ENCODE measurements at places on chromosomes 16 and 17.

DNA sequence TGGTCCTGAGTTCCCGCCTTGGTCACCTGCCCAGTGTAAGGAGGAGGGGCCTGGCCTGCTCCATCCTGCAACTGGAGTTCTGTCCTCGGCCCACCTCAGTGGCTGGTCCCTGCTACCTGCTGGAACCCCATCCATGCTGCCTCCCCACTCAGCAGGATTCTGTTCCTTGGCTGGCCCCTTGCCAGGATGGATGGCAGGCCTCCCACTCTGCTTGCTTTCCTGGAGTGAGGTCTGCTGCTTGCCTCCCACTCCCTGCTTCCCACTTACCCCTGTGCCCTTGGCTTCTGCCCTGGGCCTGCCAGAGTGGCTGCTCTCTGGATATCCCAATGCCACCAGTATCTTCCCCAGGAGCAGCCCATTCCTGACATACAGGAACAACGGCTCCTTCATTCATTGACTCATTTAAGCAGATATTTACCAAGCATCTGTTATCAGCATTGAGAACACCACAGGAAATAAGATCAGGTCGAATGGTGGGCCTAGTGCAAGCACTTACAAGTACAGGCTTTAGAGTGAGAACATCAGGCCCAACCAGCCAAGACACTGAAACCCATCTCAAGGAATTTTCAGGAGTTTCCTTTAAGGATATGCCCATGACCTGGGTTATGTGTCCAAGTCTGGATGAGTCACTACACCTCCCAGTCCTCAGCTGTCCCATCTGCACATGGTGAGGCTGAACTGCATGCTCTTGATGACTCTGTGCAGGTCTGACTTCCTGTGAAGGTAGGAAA, 17.0 kb upstream of the RPRML start:
- no peak for DNase-seq

- DNase-seq = no peak
These were observed 348.6 kb upstream of the ZFHX3 start for GRCh38 chr16:73396556-73396955.

- no peak for DNase-seq
These were observed 18.4 kb downstream of the ABCC1 start for GRCh38 chr16:15967655-15968315.

DNA sequence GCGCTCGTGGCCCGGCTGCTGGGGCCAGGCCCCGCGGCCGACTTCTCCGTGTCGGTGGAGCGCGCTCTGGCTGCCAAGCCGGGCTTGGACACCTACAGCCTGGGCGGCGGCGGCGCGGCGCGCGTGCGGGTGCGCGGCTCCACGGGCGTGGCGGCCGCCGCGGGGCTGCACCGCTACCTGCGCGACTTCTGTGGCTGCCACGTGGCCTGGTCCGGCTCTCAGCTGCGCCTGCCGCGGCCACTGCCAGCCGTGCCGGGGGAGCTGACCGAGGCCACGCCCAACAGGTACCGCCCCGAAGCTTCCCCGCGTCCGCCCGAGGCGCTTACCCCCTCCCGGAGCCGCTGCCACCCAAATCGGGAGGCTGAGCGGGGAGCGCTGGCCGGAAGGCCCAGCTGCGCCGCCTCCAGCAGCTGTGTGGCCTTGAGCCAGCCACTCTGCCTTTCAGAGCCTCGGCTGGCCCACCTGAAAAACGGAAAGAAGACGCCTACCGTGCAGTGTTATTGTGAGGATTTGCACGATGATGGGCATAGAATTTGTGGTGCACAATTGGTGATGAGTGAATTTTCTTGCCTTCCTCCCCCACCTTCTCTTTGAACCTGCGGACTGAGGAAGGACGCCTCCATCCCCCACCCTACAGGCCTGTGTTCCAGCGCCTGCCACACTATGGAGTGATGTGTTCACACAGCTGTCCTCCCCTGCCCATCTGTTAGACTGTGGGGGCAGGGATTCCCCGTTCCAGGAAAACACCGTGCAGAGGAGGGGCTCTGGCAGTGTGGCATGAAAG, 523 bp downstream of the NAGLU start:
- DNase-seq = peak; percentile 96

DNA sequence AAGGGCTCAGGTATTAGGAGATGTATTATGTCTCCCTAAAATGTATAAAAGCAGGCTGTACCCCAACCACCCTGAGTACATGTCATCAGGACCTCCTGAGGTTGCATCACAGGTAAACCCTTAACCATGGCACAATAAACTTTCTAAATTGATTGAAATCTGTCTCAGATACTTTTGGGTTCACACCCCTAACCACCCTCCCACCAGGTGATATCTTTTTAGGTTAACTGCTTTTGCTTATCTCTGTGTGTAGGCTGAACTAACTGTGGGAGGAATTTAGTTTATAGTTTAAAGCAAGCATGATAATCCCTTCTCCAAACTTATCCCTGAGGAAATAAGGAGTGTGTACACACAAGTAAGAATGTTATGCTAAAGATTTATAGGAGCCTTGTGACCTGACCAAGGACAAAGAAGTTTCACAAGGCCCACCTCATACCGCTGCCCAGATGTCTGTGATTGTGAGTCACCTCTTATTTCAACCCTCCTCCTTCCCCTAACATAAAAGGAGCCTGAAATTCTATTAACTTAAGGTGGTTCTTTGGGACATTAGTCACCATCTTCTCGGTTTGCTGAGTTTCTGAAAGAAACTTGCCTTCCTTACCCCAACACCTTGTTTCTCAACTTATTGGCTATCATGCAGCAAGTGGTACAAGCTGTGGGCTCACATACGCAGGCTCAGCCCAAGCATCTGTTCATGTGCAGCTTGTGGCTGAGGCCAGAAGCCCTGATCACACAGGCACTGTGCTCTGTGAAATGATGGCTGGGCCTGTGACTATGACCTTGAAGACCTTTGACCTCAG, 11.3 kb downstream of the PRSS22 start:
- DNase-seq = no peak

GRCh38 chr17:45315648-45316433, 979 bp downstream of the MAP3K14 start:
- no peak for DNase-seq

GRCh38 chr16:18827890-18828289, 26.5 kb upstream of the ARL6IP1 start:
- no peak for DNase-seq

- DNase-seq = peak; percentile 30
These were observed 6.9 kb upstream of the CHMP6 start for GRCh38 chr17:80984749-80985148.

DNA sequence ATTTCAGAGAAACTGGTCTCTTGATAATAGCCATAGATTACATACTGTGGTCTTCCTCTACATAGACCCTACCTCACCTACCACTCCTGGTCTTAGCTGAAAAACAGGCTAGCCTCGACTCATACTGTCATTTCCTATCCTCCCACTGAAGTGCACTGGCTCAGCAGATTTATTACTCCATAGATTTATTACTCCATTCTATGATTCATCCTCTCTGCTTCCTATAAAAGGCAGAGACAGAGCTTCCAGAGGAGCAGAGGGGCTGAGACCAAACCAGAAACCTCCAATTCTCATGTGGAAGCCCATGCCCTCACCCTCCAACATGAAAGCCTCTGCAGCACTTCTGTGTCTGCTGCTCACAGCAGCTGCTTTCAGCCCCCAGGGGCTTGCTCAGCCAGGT, at the start of gene CCL7:
TSS of gene CCL7 (plus strand) at position 253 of the 400 bp plus-strand sequence. CDS start at position 323, 70 bp downstream.
- no peak for DNase-seq

- DNase-seq = no peak
These were observed 344.8 kb downstream of the SNX29 start for GRCh38 chr16:12321311-12321842.

DNA sequence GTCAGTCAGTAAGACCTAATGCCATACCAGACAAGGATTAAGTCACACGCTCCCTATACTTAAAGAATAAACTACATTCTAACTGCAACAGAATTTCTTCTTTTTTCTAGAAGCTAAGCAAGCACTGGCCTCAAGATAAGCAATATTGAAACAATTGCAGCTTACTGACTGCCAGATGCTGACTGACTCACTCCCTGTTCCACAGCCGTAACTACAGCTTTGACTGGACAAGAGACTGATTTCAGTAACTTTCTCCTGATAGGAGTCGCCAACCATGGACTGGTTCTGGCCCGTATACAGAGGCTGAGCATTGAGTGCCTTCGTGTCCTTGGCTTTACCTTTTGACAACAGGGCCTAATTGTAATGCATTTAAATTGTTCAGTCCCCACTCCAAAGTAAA, 67.9 kb downstream of the TRIM37 start:
- DNase-seq = no peak

DNA sequence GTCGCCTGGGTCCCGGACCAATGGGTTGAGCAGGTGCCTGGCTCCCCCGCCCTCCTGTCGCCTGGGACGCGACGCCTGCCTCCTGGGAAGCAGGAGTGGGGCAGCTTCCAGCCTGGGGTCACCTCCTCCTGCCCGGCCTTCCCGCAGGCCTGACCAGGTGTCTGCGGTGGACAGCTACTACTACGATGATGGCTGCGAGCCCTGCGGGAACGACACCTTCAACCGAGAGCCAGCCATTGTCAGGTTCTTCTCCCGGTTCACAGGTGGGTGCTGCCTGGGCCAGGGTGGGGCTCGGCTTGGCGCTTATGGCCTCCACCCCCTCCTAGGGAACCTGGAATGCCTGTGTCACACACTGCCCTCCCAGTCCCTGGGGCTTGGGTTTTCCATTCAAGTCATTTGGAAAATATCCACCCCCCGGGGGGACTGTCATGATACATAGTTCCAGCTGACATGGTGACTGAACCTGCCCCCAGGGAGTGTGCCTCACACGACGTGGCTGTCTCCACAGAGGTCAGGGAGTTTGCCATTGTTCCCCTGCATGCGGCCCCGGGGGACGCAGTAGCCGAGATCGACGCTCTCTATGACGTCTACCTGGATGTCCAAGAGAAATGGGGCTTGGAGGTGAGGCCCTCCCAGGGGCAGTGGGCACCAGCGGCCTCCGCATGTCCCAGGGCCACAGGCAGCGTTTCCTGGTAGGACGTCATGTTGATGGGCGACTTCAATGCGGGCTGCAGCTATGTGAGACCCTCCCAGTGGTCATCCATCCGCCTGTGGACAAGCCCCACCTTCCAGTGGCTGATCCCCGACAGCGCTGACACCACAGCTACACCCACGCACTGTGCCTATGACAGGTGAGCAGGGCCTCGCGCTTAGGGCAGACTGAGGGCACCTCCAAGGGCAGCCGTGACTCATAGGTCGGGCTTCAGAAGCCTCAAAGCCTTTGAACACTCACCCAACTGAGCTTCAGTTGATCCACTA, 2.3 kb downstream of the DNASE1 start:
- no peak for DNase-seq

GRCh38 chr17:82839617-82840292, at the start of gene ZNF750:
Gene ZNF750, minus strand, starts transcription at chr17:82840022. Its CDS starts 7,568 bp downstream, at chr17:82832454.
- no peak for DNase-seq
